ENCODE measurements at places on chromosomes 12 and 14.
A peak's percentile ranks its signal among the peaks of the same experiment; 100 is the strongest.

- DNase-seq: no peak
Observed at GRCh38 chr12:66268562-66268961, 33.7 kb upstream of the HELB start.

DNA sequence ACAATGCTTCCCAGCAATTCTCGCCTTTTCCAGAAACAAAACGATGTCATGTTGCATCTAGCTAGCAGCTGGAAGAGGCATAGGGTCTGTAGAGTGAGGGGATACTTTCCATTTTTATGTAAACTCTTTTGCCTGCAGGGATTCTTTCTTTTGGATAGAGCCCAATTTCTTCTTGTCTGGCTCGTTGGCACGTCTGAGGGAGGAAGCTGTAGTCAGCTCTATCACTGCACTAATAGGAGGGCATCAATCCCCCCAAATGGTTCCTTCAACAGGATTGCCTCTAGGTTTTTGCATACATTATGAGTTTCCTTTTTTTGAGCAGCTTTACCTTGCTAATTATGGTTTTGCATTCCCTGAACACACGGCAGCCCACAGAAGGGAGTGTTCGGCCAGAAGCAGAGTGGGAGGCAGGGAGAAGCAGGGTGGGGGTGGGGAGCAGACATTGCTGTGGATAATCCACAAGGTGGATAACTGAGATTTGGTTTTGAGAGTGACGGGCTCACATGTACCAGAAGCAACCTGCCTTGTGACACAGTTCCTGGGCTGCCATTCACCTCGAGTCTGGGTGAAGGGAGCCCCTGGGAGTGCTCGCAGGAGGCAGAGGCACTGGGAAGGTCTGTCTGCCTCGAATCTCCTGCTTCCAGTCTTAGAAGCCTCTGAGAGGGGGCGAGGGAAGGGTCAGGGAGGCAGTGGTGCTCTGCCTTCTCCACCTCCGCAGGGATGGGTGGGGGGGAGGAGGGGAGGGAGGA, 24.5 kb downstream of the LRTM2 start:
- no peak for DNase-seq

- no peak for DNase-seq
Observed at GRCh38 chr14:100568998-100569733, 18.1 kb downstream of the BEGAIN start.

DNA sequence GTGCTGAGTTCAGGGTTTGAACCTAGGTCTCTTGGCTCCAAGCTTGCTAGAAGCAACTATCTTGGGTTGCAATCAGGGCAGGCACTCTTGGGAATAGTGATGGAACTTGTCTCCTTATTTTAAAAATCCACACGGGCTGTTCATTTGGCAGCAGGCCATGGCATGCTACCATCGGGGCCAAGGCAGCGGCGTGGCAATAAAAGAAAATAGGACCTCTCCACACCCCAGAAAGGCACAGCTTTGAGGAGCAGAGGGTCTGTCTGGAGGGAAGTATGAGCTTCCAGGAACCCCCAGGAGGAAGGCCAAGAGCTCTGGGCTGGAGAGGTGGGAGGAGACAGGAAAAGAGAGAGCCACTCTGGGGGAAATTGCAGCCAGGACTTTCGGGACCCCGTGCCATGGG, 15.3 kb downstream of the RPS6KL1 start:
- no peak for DNase-seq

DNA sequence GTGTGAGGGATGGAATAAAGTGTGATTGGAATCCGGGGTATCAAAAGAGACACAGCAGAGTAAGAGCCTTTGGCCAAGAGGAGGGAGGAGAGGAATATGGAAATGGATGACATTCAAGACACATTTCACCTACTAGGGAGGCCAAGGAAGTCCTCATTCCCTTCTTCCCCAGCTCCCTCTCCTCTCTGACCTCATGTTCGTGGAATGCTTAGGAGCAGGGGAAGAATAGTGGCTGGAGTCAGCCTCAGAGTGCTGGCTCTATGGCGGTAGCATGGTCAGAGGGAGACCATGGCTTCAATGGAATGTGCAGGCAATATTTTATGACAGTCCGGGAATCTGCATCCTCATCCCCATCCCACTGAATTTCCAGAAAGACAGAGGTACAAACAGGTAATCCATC, 196.6 kb downstream of the EGLN3 start:
- DNase-seq: peak; percentile 82

Data from fibroblast of lung (primary cell).